CD4-positive, CD25-positive, alpha-beta regulatory T cell (primary cell): ENCODE measurements at places on chromosomes 1 and 21.

- DNase-seq: no peak
Measured at GRCh38 chr1:159587461-159587951, at the start of gene APCS. Gene APCS (plus strand): TSS chr1:159587826. CDS start chr1:159587922, 96 bp downstream.

DNA sequence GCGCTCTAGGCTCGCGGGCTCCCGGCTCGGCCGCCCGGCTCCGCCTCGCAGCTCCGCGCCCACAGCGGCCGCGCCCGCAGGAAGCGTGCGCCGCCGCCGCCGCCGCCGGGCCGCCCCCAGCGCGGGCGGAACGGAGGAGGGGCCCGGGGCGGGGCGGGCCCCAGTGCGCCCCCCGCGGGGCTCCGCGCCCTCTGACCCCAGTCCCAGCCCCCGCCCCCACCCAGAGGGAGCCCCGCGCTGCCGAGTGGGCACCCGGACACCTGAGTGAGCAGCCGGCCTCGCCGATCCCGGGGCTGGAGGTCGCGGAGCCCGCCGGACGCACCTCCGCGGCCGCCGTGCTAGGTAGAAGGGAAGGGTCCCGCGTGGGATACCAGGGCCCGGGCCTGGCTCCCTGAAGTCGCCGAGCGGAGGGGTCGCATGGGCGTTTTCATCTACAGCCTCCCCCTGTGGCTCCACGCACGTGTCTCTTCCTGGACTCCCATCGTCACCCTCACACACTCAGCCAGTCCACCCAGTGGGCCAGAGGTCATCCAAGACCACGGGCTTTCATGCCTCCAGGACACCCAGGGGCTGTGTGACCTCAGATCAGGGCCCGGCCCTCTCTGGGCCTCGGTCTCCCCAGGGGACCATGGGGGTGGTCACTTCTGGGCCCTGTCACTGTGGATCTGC lies at the start of gene SDC3:
SDC3 (minus strand) TSS at position 63 of the 669 bp plus-strand sequence. CDS start 172 bp downstream, outside the sequence.
- no peak for DNase-seq

DNA sequence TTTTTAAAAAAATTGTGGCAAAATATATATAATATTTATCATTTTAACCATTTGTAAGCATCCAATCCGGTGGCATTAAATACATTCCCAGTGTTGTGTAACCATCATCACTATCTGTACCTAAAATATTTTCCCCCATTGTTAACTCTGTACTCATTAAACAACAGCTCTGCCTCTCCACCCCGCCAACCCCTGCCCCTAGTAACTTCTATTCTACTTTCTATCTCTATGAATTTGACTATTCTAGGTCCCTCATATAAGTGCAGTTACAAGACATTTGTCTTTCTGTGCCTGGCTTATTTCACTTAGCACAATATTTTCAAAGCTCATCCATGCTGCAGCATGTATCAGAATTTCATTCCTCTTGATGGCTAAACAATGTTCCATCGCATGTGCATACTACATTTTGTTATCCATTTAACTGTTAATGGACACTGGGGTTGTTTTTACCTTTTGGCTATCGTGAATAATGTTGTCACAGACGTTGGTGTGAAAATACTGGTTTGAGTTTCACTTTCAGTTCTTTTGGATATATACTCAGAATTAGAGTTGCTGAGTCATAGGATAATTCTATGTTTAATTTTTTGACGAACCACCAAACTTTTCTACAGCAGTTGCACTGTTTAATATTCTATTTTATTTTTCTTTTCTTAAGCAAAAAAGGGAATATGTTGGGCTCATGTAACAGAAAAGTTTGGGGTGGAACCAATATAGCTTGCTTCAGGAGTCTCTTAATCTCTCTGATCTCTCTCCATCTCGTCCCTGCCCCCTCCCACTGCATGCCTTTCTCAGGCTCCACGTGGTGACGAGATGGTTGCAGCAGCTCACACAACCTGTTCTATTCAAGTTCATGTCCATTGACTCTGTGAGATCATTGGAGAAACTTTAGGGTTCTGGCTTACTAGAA lies 25.2 kb upstream of the RCAN1 start:
- DNase-seq: peak; percentile 30

- DNase-seq: no peak
Measured at GRCh38 chr21:31557421-31558188, 101.9 kb upstream of the SOD1 start.

- no peak for DNase-seq
Measured at GRCh38 chr1:1023700-1024099, 3.8 kb downstream of the AGRN start.

DNA sequence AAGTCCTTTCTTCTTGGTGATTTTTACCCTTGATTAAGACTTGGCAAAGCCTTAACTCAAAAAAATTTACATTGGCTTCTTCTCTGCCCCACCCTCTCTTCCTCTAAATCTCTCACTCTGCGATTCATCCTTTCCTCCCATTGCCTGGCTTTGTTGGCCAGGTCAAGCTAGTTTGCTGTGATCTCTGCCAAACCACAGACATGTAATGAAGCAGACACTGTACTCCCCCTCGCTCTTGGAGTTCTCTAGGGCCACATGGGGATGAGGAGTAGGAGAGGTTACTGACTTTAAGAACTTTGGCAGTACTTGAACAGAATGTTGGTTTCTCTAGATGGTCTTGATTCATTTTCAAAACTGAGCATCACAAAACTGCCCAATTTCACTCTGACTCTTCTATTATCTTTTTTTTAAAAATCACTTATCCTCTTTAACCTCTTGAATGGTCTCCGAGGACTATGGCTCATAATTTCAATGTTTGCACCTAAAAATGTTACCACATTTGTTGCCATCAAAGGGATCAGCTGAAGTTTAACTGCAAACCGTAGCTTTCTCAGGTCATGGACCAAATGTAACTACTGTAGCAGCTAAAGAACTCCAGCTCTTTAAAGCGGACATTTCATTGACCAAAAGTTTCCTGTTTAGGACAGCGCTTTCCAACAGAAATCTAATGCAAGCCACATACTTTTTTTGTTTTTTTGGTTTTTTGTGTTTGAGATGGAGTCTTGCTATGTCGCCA lies 62.7 kb upstream of the IPO9 start:
- DNase-seq: no peak

DNA sequence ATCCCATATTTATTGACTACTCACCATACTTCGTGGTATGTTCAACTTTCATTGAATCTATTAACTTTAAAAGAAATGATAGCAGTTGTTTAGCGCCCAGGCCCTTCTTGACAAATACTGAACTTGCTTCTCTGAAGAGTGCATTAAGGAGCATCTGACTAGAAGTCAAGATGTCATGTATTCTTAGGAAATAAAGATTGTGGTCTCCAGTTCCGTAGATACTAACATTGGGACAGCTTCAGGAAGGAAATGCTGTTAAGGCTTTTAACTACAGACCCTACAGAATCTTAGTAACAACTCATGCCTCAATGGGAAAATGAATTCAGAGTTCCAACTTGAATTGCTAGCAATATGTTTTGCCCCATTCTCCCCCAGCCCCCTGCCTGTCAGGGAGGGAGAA lies 14.8 kb downstream of the LYST start:
- DNase-seq: no peak

GRCh38 chr1:101198842-101199636 lies 37.8 kb upstream of the S1PR1 start:
- no peak for DNase-seq

GRCh38 chr1:71908871-71909390 lies 373.4 kb downstream of the NEGR1 start:
- DNase-seq: no peak

DNA sequence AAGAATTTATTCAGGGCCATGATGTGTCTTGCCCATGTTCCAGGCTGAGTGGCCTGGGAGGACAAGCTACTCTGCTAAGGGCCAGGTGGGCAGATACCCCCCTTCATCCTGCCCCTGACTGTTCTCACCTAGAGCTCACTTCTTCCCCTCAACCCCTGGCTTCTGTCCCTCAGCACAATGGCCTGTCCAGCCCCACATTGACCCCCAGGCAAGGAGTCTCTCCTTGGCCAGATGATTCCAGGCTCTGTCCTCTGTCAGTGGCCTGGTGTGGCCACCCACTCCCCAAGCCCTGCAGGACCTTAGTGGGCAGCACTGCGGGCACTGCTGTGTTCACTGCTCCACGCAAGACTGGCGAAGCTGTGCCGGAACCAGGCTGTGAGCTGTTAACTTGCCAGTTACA lies 460.0 kb downstream of the MATN1 start:
- DNase-seq: no peak

DNA sequence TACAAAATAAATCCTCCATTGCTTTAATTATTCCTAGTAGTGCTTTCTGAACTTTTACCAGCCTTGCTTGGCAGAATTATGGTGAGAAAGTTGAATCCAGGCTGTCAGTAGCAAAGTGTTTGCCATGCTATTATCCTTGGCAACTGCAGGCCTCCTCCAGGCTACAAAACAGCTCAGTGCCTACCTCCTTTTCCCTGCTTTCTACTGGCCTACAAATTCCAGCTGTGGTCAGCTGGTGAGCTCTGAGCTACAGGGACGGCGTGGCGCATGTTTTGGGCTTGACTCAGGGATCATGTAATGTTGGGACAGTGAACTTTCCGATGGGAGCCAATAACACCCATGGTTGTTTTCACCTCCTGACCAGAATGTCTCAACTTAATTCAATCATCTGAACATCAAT lies 456.1 kb upstream of the ADAMTS5 start:
- DNase-seq: no peak

- no peak for DNase-seq
Measured at GRCh38 chr1:199866210-199866617, 161.3 kb upstream of the NR5A2 start.

GRCh38 chr1:185367218-185367617 lies 50.2 kb upstream of the IVNS1ABP start:
- no peak for DNase-seq

- no peak for DNase-seq
Measured at GRCh38 chr1:95245029-95245428, 11.0 kb downstream of the RWDD3 start.

DNA sequence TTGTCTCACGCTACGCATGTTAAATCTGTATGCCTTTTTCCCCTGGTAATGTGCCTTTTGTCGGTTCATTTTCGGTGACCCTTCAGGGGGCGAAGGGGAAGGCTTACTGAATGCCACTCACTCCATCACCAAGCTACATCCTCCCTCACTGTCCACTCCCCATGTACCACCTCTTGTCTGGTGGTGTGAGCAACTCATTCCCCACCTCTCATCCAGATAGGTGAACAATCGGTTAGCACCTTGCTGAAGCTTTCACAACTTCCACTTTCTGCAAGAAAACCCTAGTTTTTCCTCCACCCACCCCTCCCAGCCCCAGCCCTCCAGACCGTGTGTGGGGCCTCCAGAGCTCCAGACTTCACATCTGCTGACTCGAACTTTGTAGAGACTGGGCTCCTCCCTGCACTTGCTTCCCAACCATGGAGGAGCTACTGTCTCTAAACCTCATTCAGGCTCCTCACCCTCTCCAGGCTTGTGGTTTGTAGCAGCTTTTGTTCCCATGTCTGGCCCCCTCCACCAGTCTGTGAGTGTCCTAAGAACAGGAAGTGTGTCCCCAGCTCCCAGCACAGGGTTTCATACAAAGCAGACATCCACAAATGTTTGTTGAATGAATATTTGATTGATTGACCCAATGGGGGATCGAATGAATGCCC lies 48.4 kb upstream of the RUNX3 start:
- DNase-seq: no peak

DNA sequence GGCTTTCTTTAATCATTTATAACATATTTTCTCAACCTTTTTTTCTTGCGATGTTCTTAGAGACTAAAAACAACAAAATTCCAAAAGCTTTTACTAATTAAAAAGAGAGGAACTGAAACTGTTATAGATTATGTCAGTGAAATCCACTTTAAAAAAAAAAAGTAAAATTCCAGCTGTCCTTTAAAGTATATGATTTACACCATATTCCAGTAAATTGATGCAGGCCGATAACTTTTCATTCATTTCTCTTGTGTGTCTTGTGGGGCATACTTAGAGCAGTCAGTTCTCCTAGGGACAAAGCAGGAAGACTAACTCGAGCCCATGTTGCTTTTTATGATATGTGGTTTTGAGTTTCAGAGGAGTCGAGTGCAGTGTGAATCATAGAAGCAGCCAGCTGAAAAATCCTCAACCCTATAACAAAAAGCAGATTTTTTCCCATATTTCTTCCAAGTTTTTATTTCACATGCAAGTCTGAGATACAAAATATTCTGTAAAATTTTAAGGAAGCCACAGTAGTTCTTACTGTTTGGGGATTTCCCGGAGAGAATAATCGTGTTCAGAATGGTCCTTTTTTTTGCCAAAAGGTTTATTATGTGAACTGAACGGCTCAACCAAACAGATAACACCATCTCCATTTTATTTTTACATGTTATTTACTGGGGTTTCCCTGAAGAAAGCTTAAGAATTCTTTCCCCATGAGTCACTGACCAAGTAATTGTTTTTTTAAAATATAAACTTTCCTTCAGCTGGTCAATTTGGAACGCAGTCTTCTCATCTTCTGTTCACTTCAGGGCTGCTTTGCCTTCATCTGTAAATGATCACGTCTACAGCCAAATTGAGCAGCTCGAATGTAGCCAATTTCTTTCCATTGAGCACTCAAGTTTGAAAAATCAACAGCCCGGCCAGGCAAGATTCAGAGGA lies 77.0 kb upstream of the C1orf105 start:
- no peak for DNase-seq

GRCh38 chr1:171468120-171468750 lies 17.1 kb upstream of the PRRC2C start:
- DNase-seq: no peak

GRCh38 chr1:16164213-16165072 lies 8.6 kb upstream of the EPHA2 start:
- no peak for DNase-seq

DNA sequence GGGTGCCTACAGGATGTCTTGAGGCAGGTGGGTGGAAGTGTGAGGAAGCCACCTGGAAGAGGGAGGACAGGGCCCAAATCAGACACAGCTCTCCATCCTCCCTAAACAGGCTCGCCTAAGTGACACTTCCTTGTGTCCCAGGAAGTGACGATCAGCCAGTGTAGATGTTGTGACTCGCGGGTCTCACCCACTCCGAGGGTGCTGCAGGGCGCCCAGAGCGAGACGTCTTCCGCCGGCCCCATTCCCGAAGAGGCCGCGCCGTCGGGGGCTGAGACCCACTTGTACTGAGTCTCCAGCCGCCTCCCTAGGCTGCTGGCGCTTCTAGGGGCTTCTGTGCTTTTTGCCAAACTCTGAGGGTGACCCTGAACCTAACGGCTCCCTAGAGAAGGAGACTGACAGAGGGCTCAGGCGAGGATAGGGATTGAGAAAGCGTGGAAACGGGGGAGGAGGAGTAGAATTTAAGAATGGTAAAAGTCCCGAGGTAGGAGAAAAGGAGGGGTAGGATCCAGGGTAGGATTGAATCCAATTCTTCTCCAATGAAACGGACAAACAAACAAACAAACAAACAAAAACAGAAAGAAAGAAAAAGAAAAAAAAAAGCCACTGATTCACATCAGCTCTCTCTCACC lies 543 bp upstream of the MARK1 start:
- DNase-seq: no peak

DNA sequence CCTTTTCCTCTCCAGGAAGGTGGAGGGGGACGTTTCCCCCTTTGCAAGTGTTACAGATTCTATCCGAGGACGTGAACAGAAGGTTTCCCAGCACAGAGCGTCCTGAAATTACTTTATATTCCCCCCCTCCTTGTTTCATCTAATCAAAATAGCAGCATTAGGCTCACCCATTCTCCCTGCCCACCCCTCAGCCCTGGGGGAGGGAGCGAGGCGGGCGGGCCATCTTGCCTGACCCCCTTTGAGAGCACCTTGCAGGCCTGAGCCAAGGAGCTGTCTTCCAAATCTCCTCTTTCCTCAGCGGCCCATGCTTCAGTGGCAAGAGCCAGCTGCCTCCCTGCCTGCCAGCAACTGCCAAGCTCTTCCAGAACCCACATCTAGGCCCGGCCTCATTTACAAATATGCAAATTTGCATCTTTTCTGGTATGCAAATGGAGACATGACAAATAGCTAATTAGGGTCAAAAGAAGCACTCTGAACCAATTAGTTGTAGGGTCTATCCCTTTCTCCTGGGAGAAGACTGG lies 69.1 kb upstream of the POU3F1 start:
- DNase-seq: no peak
